ENCODE measurements at places on chromosomes 7 and 10.

- DNase-seq: no peak
These were observed 39.0 kb upstream of the EMX2 start for GRCh38 chr10:117503244-117504205.

DNA sequence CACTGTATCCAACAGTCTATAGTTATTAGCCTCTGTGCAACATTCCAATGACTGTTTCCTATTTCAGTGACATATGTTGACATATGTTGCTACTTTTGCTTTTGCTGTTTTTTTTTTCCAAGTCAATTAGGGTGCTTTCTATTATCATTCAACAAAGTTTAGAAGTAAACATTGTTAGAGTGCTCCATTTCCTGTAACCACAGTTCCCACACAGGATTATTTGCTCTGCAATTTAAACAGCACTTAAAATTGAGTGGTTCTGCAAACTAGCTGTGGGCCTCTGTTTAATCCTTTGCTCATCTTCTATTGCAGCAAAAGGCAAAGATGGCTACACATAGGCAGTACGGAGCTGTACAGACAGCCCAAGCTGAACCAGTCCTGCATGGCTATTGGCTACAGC is 46.5 kb upstream of the PTN start:
- DNase-seq: no peak

GRCh38 chr10:80207768-80208370 is 2.5 kb upstream of the ANXA11 start:
- no peak for DNase-seq

DNA sequence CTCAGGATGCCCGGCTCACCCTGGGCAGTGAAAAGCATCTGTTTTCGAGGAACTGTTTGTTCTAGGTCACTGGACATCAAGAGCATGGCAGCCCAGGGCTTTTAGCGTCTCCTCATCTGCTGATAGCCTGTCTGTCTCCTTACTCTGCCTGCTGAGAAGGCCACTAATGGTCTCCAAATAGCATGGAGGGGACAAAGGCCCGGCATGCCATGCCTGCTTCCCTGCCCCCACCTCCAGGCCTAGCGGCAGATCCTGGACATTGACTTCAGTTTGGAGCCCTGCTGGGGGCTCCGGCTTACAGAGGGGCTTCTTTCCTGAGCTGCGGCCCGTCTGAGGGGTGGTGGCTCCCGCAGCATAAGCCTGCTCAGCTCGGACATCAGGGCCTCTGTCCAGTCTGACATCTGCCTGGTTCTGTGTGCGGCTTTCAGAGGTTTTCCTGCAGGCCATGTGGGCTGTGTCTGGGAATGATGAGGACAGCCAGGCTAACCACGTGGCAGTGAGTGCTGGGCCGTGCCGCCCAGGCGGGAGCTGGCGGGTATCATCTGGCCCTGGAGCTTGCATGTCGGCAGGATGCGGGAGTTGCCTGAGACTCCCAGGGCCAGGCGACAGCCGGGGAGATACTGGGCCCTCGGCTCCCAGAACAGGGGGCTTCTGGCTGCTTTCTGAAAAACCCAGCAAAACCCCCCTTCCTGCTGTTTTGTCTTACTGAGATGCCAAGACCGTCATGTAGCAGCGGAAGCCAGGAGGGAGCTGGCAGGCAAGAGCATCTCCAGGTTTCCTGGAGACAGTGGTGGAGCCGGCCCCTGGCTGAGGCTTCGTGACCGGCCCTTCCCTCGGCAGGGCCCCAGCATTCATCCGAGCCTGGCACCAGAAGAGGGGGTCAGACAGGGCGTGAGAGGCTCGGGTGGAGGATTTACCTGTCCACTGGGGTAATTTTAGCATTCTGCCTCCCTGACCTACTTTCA is 9.2 kb downstream of the PFKFB3 start:
- no peak for DNase-seq

DNA sequence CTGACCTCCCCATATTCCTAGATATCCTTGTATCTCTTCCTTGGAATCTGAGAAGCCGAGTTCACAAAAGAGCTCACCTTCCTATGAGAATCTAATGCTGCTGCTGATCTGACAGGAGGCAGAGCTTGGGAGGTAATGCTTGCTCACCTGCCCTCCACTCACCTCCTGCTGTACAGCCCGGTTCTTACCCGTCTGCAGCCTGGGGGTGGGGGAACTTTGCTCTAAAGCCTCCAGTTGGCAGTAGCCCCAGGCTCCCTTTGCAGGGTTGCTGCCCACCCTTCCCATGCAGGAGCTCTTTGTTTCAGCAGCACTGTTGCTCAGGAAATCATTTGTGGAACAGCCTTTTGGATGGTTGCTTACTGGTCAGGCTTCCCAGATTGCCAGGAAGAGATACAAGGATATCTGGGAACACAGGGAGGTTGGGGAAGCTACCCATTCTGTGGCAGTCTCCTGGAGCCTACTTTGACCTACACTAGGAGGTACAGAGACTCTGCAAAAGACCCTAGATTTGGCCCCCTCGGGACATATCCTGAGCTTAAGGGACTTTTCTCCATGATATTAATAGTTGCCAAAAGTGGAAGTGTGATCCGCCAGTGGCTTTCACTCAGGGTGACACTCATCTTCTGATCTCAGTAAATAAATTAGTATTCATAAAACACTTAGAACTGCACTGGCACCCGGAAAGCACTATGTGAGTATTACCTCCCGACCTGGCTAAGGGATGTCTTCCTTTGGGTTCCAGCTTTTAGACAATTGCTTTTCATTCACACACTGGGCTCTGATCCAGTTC is 363.7 kb upstream of the PODXL start:
- DNase-seq: no peak

DNA sequence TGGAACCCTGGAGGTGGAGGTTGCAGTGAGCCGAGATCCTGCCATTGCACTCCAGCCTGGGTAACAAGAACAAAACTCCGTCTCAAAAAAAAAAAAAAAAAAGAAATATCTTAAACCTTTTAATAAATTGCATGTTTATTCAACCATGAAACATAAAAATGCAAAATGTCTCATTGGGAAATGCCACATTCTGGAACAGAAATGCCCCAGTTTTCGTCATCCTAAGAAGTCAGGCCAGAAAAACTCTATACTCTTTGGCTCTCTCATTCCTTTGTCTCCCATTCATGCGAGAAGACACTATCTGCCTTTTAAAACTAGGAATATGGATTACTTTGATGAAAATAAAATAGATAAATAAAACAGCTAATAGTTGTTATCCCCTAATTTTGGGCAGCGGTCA is 21.5 kb upstream of the ABLIM1 start:
- no peak for DNase-seq

DNA sequence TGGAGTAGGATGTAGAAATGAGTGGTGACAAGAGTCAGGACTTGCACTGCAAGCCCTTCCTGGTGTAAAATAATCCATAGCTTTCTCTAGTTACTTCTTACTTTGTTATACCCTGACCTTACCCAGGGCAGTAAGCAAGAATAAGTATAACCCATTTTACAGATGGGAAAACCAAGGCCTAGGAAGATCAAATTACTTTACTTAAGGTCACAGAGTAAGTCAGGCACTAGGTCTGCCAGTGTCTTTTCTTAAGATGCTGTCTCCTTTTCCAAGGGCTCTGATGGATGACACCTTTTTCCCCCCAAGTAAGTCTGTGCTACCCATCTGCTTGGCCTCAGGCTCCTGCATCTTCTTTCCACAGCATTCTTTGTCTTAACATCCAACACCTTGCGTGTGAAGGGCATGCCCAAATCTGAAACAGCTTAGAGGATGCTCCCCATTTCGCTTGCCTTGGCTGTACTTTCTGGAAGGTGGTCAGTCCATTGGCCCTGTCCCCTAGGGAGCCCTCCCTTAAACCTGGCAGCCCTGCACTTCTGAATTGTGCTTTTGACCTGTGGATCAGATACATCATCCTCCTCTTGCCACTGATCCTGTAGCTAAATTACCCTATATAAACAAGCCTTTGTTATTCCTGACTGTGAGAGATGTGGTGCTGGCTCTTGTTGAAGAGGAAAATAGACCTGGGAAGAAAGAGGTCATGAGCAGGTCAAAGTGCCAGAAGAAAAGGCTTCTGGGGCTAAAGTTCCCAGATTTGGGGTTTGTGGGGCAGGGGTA is 168.6 kb downstream of the LRMDA start:
- no peak for DNase-seq

DNA sequence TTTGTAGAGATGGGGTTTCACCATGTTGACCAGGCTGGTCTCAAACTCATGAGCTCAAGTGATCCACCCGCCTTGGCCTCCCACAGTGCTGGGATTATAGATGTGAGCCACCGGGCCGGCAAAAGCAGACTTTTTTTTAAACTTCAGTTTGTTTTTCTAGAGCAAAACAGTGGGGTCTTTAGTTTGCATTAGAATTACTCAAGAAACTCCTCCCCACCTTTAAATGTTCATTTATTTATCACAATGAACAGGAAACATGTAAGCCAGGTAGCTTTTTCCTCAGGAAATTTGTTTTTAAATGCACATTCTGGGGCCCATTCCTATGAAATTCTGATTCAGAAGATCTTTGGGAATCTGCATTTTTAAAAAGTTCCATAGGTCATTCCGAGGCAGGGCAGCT is 56.0 kb upstream of the JAZF1 start:
- no peak for DNase-seq

DNA sequence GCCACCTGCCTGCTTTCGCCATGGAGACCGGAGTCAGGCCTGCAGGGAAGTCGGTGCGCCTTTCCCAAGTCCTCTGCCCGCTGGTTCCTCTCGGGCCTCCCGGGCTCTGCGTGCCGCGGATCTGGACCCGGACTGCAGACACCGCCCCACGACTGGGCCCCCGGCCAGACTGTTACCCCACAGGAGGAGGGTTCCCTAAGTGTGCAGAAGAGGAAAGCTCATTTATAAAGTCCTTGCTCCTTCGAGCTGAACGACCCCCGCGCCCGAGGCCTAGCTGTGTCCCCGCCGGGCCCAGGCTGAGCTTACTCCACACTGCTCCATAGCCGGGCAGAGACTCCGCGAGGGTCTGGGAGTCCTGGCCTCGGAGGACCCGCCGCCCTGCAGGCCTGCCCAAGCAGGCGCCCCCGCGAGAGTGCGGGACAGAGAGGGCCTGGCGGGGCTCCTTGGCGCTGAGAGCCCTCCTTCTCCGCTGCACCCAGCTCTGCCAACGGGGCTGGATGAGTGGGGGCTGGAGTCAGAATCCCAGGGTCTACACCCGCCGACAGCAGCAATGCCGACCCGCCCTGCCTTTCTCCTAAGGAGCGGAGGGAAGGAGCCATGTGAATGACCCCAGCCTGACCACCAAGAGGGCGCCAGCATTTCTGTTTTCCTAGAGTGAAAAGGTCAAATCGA is 8.3 kb downstream of the EN2 start:
- no peak for DNase-seq

DNA sequence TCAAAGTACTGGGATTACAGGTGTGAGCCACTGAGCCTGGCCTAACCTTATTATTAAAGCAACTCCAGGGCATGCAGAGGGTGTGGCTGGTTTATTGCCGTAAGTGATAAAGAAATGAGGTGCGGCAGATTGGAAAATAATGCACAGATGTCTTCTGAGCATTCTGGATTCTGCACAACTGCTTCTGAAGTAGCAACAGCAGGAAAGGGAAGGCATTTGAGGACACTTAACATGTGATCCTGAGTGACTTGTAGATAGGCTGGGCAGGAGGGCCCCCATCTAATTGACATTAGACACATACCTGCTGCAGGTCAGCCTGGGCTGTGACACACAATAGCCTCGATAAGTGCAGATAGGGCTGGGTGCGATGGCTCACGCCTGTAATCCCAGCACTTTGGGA is 5.6 kb downstream of the RHBDD2 start:
- no peak for DNase-seq

GRCh38 chr7:83976302-83976701 is 218.3 kb downstream of the SEMA3A start:
- DNase-seq: no peak

GRCh38 chr10:72297281-72297804 is 23.6 kb downstream of the DDIT4 start:
- DNase-seq: peak; percentile 91

GRCh38 chr7:16315280-16315679 is 106.1 kb downstream of the CRPPA start:
- no peak for DNase-seq

DNA sequence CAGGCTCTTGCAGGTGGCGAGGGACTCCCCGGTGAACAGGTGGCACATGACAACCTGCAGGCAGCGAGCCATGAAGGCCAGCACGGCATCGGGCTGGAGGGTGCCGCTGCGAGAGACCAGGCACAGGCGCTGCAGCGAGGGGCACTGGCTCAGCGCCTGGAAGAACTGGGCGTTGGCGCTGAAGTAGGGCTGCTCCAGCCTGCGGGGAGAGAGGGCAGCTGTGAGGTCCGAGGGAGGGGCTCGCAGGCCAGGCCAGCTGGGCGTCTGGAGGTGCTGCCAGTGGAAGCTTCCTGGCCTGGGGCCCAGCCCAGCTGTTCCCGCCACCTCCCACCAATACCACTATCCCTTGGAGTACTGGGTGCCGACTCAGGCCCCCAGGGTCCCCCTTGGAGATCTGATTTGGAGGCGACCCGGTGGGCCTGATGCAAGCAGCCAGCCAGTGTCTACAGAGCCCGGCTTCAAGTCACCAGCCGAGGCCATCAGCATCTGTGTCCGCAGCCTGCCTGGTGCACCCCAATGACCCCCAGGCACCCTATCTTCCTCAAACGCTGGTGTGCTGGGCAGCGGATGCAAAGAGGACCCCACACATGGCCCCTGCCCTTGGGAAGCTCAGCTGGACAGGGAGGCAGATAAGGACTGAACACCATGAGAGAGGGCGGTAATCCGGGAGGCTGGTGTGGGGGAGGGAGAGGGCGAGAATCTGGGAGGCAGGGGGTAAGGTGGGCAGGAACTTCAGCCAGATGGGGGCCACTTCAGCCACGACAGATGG is 67.8 kb upstream of the TNRC18 start:
- DNase-seq: no peak

GRCh38 chr10:112115781-112116385 is 67.7 kb downstream of the GPAM start:
- peak; percentile 9 for DNase-seq

GRCh38 chr7:3494947-3495346 is 193.9 kb downstream of the SDK1 start:
- no peak for DNase-seq

DNA sequence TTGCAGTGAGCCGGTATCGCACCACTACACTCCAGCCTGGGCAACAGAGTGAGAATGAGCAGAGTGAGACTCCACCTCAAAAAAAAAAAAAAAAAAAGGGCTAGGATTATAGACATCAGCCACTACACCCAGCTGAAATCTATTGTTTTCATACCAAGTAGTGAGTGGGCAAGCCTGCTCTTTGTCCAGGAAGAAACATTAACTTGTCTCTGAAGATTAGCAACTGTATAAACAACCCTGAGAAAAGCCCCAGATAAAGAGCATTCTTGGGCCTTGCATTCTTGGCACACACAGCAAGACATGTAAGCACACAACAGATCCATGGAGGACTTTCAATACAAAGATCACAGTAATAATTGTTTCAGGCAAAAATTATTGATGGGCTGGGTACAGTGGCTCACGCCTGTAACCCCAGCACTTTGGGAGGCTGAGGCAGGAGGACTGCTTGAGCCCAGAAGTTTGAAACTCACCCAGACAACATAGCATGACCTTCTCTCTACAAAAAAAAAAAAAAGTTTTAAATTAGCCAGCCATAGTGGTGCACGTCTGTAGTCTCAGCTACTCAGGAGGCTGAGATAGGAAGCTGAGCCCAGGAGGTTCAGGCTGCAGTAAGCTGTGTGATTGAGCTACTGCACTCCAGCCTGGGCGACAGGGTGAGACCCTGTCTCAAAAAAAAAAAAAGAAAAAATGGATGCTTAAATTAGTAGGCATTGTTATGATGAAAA is 4.4 kb downstream of the PSPH start:
- no peak for DNase-seq
